ENCODE measurements at places on chromosomes 16 and 17. TPM values are rescaled to one million over a fixed set of nuclear protein-coding genes. Genes with fewer than 3 reads are reported as not detected.

- DNase-seq: no peak
Observed at GRCh38 chr16:66705790-66706505, 9.4 kb upstream of the CMTM4 start.

DNA sequence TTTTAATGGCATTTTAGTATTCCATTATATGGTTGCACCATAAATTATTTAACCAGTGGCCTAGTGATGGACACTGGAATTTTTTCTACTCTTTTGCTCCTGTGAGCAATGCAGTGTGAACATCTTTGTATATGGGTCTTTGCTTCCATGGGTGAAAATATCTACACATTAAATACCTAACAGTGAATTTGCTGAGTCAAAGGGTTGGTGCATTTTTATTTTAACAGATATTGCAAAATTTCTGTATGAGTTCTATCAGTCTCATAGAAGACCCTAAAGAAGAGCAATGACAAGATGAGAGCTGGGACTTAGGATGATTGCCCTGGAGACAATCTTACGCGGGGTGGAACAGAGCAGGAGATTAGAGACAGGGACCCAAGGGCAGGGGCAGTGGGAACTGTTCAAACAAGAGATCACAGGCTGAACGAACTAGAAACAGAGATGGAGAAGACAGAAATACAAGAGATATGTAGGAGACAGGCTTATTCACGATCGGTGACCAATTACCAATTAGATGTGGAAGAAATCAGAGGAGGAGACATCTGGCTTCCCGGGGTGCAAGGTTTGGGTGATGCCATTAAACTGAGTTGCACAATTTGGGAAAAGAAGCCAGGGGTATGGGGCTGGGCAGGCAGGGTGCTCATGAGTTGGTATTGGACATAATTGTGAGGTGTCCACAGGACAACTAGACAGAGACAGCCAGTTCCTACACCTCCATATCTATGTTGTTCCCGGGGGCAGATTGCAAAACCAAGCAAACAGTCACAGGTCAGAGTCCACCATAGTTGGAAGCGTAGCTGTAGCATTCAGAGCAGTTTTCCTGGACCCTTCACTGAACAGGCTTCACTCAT, 39.9 kb upstream of the LONP2 start:
- DNase-seq: no peak

DNA sequence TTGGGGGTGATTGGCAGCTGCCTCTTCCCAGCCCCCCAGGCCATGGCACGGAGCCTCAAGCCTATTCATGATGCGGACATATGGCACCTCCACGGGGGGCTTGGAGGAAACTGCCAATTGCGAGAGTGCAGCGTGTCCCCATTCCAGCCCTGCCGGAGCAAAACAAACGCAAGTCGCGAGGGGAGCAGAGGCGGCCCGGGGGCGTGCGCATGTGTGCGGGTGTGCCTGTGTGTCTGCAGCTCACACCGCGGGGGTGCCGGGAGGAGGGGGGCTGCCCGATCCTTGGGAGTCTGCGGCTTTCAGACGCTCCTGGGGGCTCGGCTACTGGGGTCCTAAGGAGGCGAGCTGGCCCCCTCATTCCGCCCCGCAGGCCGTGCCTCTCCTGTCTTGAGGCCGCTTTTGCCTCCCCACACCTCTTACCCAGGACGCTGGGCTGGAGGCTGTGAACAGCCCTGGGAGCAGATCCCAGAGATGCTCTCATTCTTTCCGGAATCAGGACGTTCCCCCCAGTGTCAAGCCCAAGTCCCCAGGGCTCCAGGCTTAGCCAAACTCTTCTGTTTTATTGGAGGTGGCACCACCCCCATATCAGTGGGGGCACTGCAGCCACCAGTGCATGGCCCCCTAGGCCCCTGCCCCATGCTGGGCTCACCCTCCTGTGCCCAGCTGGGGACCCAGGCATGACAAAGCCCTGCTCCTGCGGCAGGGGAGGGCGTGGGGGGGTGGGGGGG, 29.1 kb downstream of the ENDOV start:
- peak; percentile 65 for DNase-seq

DNA sequence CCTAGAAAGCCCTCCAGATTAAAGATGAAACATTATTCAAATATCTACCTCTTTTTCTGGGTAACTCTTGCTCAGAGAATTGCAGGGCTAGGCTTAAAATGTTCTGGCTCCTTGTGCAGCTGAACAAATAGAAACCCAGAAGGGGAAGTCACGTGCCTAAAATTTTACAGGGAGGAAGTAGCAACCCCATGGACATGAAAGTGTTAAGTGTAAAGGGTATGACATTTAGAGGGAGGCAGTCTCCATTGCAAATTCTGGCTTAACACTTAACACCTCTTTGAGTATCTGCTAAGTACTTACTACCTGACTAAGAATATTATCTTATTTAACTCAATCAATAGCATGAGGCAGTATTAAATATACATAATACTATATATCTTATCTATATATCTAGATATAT, 376.1 kb upstream of the ERCC4 start:
- DNase-seq: no peak

DNA sequence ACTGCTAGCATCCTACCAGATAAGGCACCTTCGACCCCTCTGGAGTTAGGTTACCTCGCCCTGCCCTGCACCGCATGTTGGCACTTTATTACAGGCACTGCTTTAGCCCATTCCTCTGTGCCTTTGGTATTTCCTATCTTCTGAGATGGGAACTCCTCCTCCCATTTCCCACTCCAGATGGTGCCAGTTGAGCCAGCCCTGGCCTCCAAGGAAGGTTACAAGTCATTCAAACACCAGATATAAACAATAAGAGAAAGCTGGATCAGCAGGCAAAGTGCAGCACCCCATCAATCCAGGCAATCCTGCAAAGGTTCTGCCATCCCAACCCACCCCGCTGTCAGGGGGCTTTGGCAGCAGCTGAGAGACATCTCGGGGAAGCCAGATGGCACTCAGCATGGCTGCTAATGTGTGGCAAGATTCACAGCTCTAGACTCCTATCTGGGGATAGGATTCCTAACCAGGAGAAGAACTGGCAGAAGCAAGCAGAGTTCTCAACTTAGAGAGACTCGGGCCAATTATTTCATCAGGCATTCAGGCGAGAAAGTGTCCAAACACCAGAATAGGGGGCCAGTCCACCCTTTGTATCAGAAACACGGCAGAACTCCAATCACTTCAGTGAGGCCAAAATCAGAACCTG, 113.0 kb downstream of the COPRS start:
- no peak for DNase-seq

- DNase-seq: no peak
Observed at GRCh38 chr16:81607805-81608522, 163.4 kb downstream of the CMIP start.

GRCh38 chr17:69401251-69401650, 13.2 kb upstream of the MAP2K6 start:
- DNase-seq: no peak

Gene B3GNT9
- 11.4 TPM for total RNA-seq

Gene GJD3
- not detected for total RNA-seq

- no peak for DNase-seq
Observed at GRCh38 chr16:63467513-63467912, 1431.3 kb upstream of the CDH8 start.

DNA sequence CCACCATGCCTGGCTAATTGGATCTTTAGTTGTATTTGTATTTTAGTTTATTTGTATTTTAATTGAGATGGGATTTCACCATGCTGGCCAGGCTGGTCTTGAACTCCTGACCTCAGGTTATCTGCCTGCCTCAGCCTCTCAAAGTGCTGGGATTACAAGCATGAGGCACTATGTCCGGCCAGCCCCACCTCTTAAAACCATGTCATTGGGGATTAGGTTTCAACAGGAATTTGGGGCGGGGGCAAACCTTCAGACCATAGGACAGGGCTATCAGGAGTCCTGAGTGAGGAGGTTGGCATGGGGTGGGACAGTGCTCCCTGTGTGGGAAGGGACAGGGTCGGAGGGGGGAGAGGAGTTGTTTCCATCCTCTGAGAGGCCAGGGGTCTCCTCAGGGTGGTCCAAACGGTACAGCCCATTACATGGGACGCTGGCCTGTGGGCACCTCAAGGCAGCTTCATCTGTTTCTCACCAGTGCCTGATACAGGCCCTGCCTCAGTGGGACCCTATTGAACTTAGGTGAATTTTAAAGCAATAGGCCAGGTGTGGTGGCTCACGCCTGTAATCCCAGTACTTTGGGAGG, 21.6 kb downstream of the GAA start:
- peak; percentile 35 for DNase-seq

- DNase-seq: no peak
Observed at GRCh38 chr17:28344435-28344901, 8.9 kb downstream of the TNFAIP1 start.

Gene KIF19
- total RNA-seq: 0.18 TPM

DNA sequence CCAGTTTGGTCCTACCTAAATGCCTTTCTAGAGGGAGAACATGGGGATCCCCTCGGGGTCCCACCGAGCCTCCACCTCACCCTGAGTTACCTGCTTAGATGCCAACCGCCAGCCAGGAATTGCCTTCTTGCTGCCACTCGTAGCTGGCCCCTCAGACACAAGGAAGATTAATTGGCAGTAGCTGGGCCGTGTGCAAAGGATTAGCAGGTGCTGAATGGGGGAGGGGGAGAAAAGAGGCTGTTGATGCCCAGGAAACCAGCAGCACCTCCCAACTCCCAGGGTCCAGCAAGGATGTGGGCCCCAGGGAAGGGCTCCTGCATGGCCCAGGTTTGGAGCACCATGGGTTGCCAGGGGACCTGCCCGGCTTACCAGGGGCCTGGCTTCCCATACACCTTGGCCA, at the start of gene CNGB1:
Gene CNGB1, minus strand, starts transcription at position 159 of the 400 bp plus-strand sequence. CDS start 3,842 bp downstream, outside the sequence.
- no peak for DNase-seq

DNA sequence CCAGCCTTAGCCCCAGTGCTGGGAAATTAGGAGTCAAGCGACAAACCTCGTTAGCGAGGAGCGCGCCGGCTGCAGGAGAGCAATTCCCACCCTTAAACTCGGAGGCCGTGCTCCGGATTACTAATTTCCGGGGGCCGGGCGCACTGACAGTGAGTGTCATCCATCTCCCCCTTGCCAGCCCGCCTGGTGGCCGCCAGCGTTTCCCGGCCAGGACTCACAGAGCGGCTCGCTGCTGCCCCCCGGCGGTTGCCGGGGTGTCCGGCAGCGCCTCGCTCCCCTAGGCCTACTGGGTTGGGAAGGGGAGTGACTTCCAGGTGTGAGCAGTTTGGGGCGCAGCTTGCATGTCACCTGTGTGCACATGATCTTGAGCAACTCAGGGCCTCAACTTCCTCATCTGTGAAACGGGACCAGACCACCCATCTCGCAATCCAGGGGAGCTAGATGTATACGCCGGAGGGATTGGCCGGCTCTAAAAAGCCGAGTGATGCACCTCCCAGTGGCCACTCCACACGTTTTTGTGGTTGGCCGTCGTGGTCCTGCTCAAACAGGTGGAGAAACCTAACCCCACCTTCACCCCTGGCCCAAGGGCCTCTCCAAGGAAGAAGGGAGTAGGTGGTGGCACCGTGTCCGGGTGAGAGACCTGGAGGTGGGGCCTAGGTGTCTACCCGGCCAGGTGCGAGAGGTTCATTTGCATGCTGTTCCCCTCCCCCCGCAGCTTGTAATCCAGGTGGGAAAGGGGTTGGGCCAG, 2.5 kb upstream of the GSE1 start:
- DNase-seq: peak; percentile 96

Gene MAP2K6
- total RNA-seq: 17.7 TPM

DNA sequence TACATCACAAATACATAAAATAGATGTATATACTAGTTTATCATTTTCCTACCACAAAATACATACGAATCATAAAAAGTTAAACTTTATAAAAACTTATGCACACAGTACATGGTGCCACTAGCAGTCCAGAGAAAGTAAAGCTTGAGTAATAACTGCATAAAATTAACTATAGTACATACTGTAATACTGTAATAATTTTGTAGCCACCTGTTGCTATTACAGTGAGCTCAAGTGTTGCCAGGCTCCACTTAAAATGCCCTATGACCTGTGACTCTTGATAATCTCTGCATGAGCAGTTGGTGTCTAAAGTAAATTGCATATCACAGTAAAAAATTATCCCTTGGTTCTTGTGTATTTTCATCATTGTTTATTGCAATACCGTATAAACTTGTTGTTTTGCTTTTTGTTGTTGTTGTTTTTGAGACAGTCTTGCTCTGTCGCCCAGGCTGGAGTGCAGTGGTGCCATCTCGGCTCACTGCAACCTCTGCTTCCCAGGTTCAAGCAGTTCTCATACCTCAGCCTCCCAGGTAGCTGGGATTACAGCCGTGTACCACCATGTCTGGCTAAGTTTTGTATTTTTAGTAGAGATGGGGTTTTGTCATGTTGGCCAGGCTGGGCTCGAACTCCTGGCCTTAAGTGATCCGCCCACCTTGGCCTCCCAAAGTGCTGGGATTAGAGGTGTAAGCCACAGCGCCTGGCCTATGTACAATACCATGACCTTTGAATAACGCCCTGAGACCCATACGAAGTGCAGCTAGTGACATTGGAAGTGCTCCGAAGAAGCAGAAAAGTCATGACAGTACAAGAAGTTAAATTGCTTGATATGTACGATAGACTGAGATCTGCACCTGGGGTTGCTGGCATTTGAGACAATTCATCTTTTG, 6.6 kb downstream of the LUC7L3 start:
- no peak for DNase-seq

- DNase-seq: no peak
Observed at GRCh38 chr17:63542218-63542545, 8.1 kb upstream of the DCAF7 start.

Gene VPS35
- 70.4 TPM for total RNA-seq

Measured in H9 (cell line).